ENCODE measurements at places on chromosomes 1 and 21. TPM values are rescaled to one million over a fixed set of nuclear protein-coding genes. Genes with fewer than 3 reads are reported as not detected.

GRCh38 chr1:88877382-88877825, 14.0 kb downstream of the GTF2B start:
- H3K27ac ChIP-seq, result no peak overlapping the region
- no peak overlapping the region for H3K4me3 ChIP-seq
- DNase-seq, result no peak
- H3K4me1 ChIP-seq, result peaks cover 28% of the 10 kb centered on the region

- no peak overlapping the region for H3K4me3 ChIP-seq
- no peak for DNase-seq
Observed at GRCh38 chr1:51302746-51303145, 27.6 kb downstream of the TTC39A start.

- H3K4me3 ChIP-seq, result no peak overlapping the region
- no peak overlapping the region for H3K27ac ChIP-seq
- DNase-seq, result no peak
- no peaks in the 10 kb centered on the region for H3K36me3 ChIP-seq
- H3K27me3 ChIP-seq, result no peaks in the 10 kb centered on the region
Observed at GRCh38 chr21:32532636-32533035, 52.7 kb downstream of the TCP10L start.

DNA sequence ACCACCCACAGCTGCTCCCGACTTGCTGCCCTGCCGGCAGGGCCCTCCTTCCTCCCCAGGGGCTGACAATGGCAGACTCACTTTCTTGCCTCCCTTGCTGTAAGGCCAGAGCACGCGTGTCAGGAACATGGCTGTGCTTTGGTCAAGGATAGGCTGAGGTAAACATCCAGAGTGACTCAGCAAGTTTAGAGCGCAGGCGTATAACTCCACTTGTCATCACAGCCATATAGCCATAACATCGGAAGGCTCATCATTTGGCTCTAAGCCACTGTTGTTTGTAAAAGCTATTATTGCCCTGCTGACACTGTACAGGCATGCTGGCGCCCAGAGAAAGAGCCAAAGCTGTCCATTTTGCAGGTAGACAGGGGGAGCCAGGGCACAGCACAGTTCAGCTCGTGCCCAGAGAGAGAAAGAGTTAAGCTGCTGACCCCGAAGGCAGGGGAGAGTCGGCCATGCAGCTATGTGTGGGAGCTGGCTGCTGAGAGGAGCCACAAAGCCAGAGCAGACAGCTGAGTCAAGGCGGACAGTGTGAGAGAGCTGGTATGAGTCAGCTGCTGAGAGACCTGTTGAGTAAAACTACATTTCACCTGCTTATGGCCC, 60.6 kb downstream of the GNG4 start:
- H3K4me1 ChIP-seq, result no peaks in the 10 kb centered on the region
- no peak for DNase-seq
- H3K27ac ChIP-seq, result no peak overlapping the region
- H3K27me3 ChIP-seq, result no peaks in the 10 kb centered on the region

DNA sequence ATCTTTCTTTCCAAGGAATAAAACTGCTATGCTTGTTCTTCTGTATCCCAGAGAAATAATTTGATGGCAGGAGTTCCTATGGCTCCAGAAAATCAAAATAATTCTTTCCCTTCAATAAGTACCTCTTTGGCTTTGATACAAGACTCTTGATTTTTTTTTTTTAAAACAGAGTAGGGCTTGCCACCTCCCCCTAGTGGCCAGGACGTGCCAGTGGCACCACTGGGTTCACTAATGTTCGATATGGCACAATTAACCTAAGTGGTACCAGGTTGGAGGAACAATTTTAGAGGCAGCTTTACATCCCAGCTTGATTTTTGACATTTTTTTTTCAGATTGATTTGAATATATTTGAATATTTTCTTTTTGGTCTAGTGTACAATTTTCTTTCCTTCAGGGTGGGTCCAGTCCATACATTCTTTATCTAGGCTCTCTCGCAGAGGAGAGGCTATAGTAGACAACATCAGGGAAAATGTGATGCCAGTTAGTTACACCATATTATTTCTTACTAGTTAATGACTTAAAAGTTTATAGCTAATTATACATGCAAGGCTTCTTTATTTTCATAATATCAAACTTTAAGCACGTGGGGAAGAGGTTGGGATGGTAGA, 330.9 kb downstream of the S1PR1 start:
- H3K4me1 ChIP-seq, result no peaks in the 10 kb centered on the region
- H3K27ac ChIP-seq, result no peak overlapping the region

DNA sequence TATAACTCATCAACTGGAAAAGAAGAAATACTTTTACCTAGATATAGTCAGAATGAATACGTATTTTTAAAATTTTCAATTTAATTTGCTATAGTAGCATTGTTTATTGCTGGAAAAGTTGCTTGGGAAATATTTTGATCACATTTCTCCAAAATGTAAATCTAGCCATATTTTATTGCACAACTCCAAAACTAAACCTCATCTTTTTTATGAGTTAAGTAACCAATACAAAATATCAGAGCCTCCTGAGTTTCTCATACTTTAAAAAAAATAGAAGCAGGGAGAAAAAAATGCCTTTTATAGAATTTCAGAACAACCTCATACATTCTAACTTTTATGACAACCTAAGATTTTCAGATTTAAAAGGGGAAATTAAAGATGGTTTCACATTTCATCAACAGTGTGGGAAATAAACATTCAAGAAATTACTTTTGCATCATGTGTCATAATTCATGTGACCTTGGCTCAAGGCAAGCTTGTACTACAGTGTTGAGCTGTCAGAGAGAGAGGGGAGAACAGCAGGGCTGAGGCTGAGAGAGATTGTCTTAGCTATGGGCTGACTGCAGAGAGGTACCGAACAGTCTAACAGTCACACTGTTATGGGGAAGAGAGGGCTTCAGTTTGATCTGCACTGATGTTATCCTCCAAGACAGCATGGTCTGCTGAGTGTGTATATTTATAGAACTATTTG, 519.0 kb downstream of the LTN1 start:
- no peaks in the 10 kb centered on the region for H3K27me3 ChIP-seq
- DNase-seq, result peak; percentile 14
- no peak overlapping the region for H3K4me3 ChIP-seq
- H3K4me1 ChIP-seq, result peaks cover 7% of the 10 kb centered on the region

DNA sequence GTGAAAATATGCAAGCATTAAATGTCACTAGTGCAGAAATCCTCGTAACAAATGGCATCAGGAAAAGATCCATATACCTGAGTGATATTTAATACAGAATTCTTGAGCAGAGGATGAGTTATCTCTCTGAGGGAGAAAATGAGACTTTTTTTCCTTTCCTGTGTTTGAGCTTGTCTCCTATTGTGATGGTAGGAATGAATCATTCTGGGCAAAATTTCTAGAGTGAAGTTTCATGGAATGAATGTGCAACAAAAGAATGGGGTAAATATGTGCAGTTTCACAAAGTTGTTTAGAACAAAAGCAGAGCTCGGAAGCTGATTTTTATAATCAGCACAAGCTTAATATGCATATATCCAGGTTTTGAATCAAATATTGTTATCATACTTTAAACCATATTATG, 4.6 kb downstream of the CTPS1 start:
- no peaks in the 10 kb centered on the region for H3K27me3 ChIP-seq
- no peak overlapping the region for H3K27ac ChIP-seq
- DNase-seq, result no peak

GRCh38 chr21:45482899-45483821, 59.1 kb downstream of the SLC19A1 start:
- H3K27me3 ChIP-seq, result no peaks in the 10 kb centered on the region
- peak overlapping the region; percentile 35 for H3K27ac ChIP-seq
- H3K4me3 ChIP-seq, result no peak overlapping the region

DNA sequence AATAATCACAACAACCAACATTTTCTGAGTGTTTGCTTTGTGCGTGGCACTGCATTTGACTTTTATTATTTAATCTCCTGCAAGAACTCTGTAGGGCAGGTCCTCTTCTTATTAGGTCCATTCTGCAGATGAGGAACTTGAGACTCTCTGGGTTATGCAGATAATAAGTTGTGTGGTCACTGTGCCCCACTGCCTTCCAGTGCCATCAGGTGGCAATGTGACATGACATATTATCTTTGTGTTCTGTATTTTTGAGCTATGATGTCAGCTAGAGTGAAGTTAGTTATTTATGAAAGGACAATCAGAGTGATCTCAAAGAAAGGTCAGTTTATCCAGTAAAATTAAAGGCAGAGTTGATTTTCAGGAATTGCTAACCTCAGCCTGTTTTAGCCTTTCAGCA, 196.0 kb downstream of the FMN2 start:
- H3K27me3 ChIP-seq, result no peaks in the 10 kb centered on the region
- H3K27ac ChIP-seq, result no peak overlapping the region
- H3K4me1 ChIP-seq, result no peaks in the 10 kb centered on the region
- no peak overlapping the region for H3K4me3 ChIP-seq

DNA sequence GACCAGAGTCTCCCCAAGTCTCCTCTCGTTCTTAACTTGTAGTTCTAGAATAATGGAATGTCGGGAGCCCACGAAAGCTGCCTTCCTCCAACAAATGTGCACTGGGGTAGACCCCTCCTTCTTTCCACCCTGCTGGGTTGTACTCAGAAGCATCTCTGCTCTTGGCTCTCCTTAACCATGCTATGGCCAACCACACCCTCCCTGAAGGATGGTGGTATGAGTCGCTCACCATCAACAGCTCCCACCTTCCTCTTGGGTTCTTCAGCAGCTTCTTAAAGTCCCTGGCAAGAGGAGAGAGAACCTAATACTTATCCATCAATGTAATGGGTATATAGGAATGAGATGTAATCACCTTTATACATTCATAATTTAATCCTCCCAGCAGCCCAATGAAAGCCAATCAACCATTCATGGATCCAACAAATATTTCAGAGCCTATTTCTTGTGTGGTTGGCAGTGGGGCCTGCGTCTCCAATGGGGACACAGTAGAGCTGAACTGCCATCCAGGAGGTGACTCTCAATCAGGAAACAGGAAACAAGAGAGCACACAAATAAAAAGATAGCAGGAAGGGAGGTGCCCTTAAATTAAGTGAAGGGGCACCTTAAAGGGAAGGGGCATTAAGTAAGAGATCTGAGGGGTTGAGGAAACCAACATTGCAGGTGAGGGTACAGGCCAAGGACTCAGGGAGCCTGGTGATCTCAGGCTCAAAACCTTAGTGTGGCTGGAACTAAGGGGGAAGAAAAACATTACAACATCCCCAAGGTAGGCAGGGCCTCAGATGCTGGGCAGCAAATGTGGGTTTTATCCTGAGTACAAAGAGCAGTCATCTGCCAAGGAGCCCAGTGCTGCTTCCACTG, 64.4 kb upstream of the ETS2 start:
- no peaks in the 10 kb centered on the region for H3K36me3 ChIP-seq
- no peak for DNase-seq
- H3K27ac ChIP-seq, result no peak overlapping the region
- H3K27me3 ChIP-seq, result no peaks in the 10 kb centered on the region
- H3K4me1 ChIP-seq, result no peaks in the 10 kb centered on the region

- H3K36me3 ChIP-seq, result peaks cover 8% of the 10 kb centered on the region
- no peak for DNase-seq
- peak overlapping the region; percentile 57 for H3K27ac ChIP-seq
- no peak overlapping the region for H3K4me3 ChIP-seq
Observed at GRCh38 chr1:211750599-211750998, 75.2 kb upstream of the NEK2 start.

- H3K36me3 ChIP-seq, result no peaks in the 10 kb centered on the region
- DNase-seq, result no peak
- no peaks in the 10 kb centered on the region for H3K27me3 ChIP-seq
- no peak overlapping the region for H3K4me3 ChIP-seq
Observed at GRCh38 chr1:207858281-207858680, 52.6 kb downstream of the CD34 start.

The FHAD1 gene
- 0.90 TPM for polyA plus RNA-seq

The CELA2B gene
- 6.0 TPM for polyA plus RNA-seq

The CPT2 gene
- 7.8 TPM for polyA plus RNA-seq

The MYOG gene
- not detected for polyA plus RNA-seq

The AMY1B gene
- not detected for polyA plus RNA-seq

The LIPI gene
- polyA plus RNA-seq, result not detected

The XCL2 gene
- polyA plus RNA-seq, result not detected

The CASZ1 gene
- polyA plus RNA-seq, result 3.6 TPM

The TNFAIP8L2 gene
- 15.2 TPM for polyA plus RNA-seq

The ANKRD34A gene
- polyA plus RNA-seq, result 1.0 TPM
